RCC 7860 (cell line): ENCODE measurements at places on chromosomes 12 and 14.

DNA sequence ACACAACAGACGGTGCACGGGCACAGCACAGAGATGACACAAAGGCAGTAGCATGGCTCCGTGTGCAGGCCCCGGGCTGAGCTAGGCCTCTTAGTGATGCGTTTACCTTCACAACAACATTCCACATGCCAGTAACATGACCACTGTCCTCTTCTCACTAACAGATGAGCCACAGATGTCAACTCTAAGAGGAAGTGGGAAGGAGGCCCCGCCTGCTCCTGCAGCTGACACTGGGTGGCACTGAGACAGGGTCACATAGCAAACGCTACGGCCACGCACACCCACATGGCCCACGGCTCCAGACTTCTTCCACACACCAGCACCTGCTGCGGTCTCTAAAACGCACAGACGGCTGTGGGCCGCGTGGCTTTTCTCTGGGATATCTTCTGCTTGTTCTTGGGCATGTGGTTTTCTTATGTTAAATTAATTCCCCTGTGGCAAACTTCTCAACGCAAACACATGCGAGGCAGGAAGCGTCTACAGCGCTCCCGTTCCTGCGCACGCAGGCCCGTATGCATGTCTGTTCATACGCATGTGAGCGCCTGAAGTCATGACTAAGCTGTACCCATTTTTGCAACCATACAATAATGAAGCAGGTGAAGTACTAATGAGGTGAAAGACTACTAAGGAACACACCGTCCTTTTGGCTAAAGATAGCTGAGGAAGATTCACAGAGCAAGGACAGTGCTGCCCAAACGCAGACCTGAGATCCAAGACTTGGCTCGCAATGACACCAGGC lies 26.8 kb downstream of the AMN start:
- DNase-seq = no peak

- no peak for DNase-seq
These were observed 217.0 kb upstream of the MGAT4C start for GRCh38 chr12:86473231-86473630.

- DNase-seq = no peak
These were observed 118.3 kb downstream of the GALC start for GRCh38 chr14:87874676-87875075.

DNA sequence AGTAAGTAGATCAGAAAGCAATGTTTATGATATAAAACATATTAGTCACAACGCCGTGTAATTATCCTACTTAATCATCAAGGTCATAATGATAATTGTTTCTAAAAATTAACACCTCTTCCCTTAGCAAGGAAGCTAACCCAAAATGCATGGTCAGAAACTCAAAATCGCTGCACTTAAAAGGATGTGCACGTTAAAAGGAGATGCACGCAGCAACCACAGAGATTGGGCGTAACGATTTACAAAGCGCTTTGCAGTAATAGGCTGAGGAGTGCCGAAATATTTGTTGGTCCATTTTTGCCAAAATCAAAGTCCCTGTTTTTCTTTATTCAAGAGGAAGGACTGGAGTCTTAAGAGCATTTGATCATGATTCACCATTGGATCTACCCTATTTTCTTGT lies 1077.2 kb downstream of the VRK1 start:
- no peak for DNase-seq

- DNase-seq = no peak
These were observed 65.3 kb downstream of the FOXN3 start for GRCh38 chr14:89351516-89352404.

DNA sequence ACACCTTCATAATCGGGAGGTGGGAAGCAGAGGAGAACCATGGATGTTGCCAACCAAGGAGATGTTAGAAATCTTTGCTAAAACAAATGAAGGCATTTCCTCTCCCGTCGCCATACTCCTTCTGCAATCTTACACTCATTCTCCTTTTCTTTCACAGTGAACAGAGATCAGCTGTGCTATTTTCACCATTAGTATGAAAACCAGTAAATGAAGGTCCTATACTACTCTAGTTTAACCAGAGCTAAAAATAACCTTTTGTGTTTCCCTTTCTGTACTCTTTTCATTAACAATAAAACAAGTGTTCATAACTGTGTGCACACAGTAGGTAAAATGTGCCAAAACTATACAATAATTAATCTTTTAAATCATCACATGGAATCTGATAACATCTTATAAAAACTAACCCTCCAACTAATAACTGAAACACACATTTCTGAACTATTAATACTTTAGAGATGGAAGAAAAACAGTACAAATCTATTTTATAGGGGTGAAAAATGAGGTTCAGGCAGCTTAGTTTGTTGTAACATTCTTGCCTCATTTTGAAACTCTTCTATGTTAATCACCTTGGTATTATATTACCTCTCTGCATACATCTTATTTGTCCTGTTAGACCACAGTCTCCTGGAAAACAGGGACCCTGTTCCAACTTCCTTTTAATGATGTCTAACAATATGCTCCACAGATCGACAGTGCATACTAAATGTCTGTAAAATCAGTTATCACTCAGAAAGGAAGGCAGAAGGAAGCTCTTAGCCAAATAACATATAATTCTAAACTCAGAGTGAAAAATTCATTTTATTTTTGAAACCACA lies 69.5 kb downstream of the SPPL3 start:
- DNase-seq = no peak

GRCh38 chr12:130154276-130155070 lies 7.8 kb upstream of the FZD10 start:
- no peak for DNase-seq

- DNase-seq = no peak
These were observed 7.2 kb downstream of the NAB2 start for GRCh38 chr12:57096099-57096572.

GRCh38 chr12:95548056-95548538 lies 3.2 kb downstream of the USP44 start:
- DNase-seq = no peak

DNA sequence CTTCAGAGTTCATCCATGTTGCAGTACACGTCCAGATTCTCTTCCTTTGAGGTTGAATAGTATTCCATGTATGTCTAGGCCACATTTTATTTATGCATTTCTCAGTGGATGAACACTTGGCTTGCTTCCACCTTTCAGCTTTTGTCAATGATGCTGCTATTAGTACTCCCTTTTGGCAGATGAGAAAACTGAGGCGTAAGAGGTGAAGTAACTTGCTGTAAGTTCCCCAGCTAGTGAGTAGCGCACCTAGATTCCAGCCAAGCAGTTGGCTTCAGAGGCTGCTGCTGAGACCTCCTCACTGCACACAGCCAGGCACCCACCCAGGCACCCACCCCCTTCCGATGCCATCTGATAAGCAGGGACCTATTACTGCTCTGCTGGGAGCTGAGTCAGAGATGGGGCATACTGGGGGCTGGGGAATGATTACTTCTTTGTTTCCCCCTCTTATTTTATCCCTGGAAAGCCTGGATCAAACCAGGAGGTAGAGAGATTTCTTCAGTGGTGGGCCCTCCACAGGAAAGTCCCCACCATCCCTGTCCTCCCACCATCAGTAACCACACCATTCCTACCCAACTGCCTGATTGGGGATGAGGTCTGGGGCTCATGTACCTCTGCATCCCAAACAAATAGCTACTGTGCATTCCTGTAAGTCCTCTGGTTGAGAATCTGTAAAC lies 234.6 kb downstream of the PCNX1 start:
- DNase-seq = no peak

DNA sequence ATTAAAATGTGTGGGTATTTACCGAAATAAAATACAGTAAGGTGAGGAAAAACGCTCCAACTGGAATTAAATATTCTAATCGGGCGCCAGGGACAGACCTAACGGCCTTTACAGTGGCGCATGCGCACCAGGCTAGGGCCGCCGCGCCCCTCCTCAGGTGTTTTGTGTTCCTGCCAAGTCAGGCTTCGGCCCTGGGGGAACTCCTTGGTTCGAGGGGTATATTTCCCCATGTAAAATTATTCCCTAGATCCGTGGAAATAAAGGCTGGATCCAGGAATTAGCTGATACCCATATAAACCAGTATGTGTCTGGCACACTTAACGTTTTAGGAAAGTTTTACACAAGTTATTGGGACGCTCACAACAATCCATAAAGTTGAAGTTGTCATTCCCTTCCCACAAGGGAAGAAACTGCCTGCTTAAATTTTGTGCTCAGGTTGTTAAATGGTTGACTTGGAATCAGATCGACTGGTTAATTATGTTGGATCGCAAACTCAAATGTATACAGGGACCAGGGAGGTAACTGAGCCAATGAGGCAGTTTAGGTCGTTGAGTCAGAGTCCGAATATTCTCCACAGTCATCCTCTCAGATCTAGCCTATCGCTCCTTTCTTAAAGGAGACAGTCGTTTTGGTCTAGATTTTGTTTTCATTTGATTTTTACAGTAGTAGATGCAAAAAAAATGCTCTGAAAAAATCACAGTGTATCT lies 621 bp upstream of the ANAPC7 start:
- DNase-seq = peak; percentile 53

GRCh38 chr14:105866841-105867321 lies 340.5 kb downstream of the TMEM121 start:
- no peak for DNase-seq

DNA sequence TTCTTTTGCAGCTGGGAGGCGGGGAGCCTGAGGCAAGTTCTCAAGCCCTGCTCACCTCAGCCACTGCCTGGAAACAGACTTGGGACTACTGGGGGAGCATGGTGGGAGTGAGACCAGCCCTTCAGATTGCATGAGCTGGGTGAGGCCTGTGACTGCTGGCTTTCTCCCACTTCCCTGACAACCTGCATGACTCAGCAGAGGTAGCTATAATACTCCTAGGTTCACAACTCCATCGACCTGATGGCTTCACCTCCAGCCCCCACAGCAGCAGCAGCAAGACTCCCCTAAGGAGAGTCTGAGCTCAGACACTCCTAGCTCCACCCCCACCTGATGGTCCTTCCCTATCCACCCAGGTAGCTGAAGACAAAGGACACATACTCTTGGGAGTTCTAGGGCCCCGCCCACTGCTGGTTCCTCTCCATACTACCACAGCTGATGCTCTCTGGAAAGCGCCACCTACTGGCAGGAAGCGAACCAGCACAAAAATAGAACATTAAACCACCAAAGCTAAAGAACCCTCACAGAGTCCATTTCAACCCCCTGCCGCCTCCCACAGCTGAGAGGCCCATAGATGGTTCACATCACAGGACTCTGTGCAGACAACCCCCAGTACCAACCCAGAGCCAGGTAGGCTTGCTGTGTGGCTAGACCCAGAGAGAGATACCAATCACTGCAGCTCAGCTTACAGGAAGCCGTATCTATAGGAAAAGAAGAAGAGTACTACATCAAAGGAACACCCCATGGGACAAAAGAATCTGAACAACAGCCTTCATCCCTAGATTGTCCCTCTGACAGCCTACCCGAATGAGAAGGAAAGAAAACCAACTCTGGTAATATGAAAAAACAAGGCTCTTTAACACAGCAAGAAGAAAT lies 68.7 kb downstream of the RPAP3 start:
- DNase-seq = peak; percentile 17

DNA sequence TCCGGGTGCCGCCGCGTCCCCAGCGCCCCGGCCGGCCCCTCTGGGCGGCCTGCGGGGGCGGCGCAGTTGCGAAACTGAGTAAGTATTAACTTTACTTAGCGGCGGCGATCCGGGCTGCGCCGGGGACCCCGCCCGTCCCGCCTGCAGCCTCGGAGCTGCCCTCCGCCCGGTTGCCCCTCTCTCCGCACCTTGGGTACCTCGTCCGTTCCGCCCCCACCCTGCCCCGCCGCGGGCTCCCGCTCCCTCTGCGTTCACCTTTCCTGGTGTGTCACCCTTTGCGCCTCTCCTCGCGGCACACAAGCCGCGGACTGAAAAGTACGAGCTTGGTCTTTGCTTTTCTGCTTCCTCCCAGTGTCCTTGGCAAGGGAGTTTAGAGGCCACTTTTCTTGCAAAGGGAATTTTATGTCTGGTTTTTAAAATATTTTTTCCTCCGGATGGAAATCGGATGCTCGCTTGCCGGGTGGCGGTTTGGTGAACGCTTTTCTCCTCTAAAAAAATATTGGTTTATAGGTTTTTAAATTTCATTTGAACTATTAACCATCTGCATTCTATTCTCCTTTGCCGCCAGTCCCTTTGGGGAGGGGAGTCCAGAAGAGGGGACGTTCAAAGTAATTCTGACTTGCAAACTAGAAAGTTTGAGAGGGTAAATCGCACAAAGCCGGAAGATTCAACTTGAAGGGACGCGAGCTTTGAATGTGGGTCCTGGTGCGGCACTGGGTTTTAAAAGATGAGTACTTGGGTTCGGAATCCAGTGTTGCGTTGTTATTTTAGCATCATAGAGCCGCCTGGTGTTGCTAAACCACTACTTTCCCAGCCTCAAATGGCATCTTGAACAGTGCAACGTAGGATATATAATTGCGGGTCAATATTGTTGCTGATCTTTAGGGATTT lies 834 bp downstream of the RASSF8 start:
- peak; percentile 44 for DNase-seq

- no peak for DNase-seq
These were observed 42.1 kb upstream of the DICER1 start for GRCh38 chr14:95199298-95199983.
